H1 (cell line): ENCODE measurements at places on chromosomes 4 and X. TPM values are rescaled to one million over a fixed set of nuclear protein-coding genes. Genes with fewer than 3 reads are reported as not detected.

ADRA2C gene
- polyA plus RNA-seq, result 14.6 and 27.3 TPM in 2 replicates

KLF8 gene
- 12.6 and 15.3 TPM in 2 replicates for polyA plus RNA-seq

ITM2A gene
- 32.3 and 52.0 TPM in 2 replicates for polyA plus RNA-seq

GAGE12E gene
- not detected in 2 replicates for polyA plus RNA-seq

YIPF7 gene
- not detected in 2 replicates for polyA plus RNA-seq

CXCL6 gene
- 6.3 and 10.2 TPM in 2 replicates for polyA plus RNA-seq

MMRN1 gene
- 0.02 TPM in 1 of 2 replicates, not detected in the other for polyA plus RNA-seq

RBM47 gene
- 42.8 and 67.6 TPM in 2 replicates for polyA plus RNA-seq

SPARCL1 gene
- 0.36 and 0.51 TPM in 2 replicates for polyA plus RNA-seq

ESX1 gene
- polyA plus RNA-seq, result not detected in 2 replicates

GRCh38 chr4:150315175-150315574 is 236.9 kb downstream of the DCLK2 start:
- DNase-seq, result no peak

GRCh38 chr4:114472269-114473032 is 126.2 kb upstream of the UGT8 start:
- no peak for DNase-seq

- no peak for DNase-seq
These were observed 1.1 kb upstream of the SLBP start for GRCh38 chr4:1713003-1713851.

- no peak for DNase-seq
These were observed 37.4 kb downstream of the GPC3 start for GRCh38 chrX:133947996-133948395.

GRCh38 chrX:114619874-114620273 is 36.0 kb downstream of the HTR2C start:
- DNase-seq, result no peak

DNA sequence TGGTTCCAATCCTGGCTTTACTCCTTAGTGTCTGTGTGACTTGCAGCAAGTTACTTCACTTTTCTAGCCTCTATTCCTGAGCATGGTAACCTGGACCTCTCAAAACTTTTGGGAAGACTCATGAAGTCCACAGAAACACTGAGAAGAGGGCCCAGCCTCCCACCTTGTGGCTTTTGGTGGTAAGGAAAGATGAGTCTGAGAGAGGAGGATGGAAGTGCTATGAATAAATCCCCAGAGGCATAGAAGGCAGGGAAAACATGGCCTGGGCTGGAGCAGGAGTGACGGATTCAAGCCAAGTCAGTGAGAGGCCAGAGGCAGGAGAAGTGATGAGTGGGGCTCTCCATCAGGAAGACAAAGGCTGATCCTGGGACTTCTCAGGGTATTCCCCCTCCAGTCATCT is 10.9 kb upstream of the MAGEA4 start:
- DNase-seq, result no peak
